ENCODE measurements at places on chromosomes 7 and 10.

GRCh38 chr7:87312215-87312865, 33.1 kb upstream of the CROT start:
- peak; percentile 49 for DNase-seq

GRCh38 chr7:3013975-3014792, 29.5 kb downstream of the CARD11 start:
- DNase-seq: no peak

GRCh38 chr10:30675791-30676718, 46.5 kb upstream of the LYZL2 start:
- no peak for DNase-seq

GRCh38 chr10:69214666-69215131, 5.4 kb upstream of the HKDC1 start:
- DNase-seq: no peak

- peak; percentile 55 for DNase-seq
Measured at GRCh38 chr7:102272075-102272916, 14.4 kb upstream of the SH2B2 start.

GRCh38 chr10:118915161-118915560, 114.4 kb upstream of the NANOS1 start:
- DNase-seq: no peak

GRCh38 chr10:93993782-93994437, at the start of gene PLCE1:
Gene PLCE1 (plus strand): TSS chr10:93993931. CDS start chr10:94031047, 37,116 bp downstream.
- DNase-seq: no peak

GRCh38 chr7:55150709-55151451, 132.1 kb downstream of the EGFR start:
- no peak for DNase-seq
